ENCODE measurements at places on chromosomes 5 and 9.

DNA sequence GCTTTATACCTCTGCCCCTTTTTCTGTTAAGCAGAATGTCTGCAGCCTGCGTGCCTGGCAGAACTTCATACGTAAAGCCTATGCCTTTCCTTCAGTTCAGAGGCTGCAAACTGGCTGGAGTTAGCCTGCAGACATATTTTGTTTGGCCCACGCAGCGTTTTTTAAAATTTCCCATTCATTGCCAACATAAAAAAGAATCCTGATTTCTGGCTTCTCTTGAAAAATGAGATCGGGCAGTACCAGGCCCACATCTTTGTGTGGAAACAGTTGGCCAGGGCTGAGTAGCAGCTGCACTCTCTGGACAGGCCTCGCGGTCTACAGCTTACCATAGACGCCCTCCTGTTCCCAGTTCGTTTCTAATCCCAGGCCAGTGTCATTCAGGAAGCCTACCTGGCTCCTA, 104.4 kb downstream of the SMARCA2 start:
- no peak for DNase-seq

DNA sequence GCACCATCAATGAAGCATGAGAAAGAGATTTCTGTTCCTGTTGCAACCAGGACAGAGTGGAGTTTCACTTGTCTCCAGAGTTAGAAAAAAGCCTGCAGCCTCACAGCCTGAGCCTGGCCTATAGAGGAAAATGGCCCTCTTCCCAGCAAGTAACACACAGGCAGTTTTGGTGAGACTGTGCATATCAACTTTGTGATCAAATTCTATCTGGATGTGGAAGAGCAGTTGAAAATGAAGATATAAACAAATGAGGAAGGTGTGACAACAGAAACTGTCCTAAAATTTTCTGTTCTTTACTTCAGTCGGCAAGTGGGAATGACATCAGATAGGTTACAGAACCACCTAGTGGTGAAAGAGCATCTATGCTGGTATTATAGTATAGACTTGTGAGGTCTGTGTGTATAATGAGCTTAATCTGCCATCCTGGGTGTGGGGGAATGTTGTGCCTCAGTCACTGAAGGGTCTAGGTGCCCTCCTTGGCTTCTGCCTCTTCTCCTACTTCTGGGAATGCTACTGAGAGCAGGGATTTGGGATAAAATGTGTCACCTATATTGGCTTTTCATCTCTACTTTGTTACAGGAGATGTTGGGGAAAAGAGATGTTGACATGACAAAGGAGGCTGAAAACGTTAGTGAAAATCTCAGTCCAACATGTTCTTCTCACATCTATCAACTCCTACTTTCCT, 28.2 kb downstream of the YIPF5 start:
- DNase-seq, result peak; percentile 45

DNA sequence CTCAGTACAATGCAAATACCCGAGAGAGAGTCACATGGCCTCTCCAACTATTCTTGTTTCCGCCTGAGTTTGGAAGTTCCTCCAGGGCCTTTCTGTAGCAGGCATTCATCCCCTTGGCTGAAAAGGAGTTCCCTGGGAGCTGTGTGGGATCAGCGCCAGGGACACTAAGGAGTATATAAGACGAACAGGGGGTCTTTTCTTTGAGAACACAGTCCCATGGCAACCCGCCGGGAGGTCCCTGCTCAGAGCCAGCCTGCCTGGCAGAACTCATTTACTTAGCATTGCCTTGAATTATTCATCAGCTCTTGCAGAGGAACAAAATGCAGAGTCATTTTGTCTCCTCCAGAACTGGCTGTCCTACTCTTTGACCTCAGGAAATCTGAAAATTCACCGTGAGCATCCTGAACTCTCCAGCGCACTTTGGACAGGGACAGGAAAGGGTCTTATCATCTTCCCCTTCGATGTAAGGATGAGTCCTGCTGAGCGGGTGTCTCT, 120.4 kb upstream of the OSMR start:
- no peak for DNase-seq

GRCh38 chr5:159094745-159095144, 5.0 kb downstream of the EBF1 start:
- DNase-seq, result peak; percentile 18

GRCh38 chr5:164671640-164672039, 1166.2 kb downstream of the MAT2B start:
- no peak for DNase-seq
